ENCODE measurements at places on chromosomes 3 and 15.

DNA sequence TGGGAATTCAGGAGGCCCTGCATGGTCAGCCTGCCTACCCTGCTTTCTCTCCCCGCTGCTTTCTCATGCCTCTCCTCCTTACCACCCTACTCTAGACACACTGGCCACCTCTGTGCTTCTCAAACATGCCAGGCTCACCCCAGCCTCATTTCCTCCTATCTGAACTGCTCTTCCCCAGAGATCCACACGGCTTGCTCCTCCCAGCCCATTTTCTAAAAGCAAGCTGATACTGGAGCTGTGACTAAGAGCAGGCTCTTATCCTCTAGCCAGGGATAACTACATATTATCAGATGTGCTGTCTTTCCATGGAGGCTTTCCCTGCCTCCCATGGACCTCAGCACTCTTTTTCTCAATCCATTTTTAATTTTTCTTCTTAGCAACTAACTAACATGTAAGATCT lies 85.9 kb downstream of the BOC start:
- DNase-seq: no peak

- no peak for DNase-seq
Measured at GRCh38 chr3:159627229-159627628, 361.4 kb upstream of the IL12A start.

DNA sequence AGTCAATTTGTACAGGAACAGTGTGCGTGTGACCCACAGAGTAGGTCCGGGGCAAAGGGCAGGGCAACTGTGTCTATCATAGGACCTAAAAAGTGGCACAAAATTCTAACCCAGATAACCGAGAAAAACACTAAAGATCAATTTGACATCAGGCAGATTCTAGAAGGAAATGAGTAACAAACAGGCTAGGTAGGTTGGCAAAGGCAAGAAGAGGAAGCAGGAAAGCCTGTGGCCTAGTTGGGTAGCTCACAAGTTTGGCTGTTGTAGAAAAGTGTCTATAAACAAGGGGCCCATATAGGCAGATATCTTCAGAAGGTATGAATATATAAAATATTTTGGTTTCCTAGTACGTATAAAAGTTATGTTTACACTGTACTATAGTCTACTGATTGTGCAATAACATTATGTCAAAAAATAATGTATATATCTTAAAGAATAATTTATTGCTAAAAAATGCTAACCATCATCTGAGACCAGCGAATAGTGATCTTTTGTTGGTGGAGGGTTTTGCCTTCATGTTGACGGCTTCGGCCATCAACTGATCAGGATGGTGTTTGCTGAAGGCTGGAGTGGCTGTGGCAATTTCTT lies 13.3 kb upstream of the OR5K1 start:
- no peak for DNase-seq

DNA sequence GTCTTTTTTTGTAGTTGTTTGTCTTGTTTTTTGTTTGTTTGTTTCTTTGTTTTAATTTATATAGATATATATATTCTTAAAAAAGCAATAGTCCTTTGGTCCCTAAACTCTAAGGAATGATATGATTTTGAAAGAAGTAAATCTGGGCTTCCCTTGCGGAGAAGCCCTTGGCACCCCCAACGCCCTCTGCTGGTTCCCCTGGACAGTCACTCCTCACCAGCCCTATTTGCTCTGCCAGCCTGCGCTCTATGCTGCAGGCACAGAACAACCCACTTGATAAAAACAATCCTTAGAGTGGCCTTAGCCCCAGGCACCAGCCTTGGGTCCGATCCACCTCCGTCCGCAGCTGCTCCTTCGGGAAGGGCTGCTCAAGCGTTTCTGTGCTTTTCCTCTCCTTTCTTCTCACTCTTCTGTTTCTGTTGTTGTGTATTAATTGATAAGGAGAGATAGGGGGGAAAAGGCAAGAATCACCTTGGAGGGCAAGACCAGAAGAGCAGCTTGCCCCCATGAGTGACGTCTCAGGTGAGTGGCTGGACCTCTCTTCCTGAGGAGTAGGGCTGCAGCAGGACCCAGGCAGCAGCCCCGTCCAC lies 13.7 kb upstream of the PARP6 start:
- peak; percentile 43 for DNase-seq

DNA sequence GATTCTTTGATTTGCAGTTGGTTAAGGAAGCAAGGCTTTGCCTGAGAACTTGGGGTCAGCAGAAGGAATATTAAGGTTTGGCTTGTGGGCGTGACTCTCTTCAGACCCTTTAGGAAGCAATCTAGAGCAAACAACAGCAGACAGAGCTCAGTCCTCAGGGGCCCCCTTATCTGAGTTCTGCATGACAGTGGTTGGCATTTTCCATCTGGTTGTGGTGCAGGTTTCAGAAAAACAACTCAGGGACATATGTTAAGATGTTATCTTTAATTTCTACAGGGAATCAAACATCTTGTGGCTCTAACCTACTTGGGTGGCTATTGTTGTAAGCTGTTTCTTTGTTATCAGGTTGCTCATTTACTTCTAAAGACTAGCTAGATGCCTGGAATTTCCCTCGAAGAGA lies 141.4 kb downstream of the VPS8 start:
- DNase-seq: no peak

DNA sequence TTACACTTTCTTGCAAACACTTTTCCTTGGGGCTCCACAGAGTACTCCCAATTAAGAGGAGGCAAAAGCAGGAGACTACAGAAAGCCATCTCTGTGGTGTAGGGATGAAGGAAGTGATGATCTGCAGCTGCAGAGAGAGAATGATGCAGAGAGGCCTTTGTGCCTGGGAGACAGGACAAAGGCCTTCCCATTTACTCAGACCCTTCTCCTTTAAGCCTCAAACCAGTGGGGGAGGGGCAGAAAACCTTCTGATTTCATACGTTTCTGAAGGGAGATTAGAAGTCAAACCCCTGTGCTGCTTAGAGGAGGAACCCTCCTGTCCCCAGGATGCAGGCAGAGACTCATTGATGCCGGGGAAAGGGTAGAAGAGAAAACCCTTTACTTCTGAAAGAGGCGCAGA lies 130.8 kb downstream of the NEO1 start:
- no peak for DNase-seq

DNA sequence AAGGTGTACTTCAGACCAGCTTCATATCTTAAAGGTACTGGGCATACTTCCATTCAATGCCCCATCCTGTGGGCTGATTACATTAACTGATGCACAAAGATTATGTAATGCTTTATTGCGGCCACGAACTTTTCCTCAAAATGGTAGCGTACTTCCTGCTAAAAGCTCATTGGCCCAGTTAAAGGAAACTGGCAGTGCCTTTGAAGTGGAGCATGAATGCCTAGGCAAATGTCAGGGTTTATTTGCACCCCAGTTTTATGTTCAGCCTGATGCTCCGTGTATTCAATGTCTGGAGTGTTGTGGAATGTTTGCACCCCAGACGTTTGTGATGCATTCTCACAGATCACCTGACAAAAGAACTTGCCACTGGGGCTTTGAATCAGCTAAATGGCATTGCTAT lies 3.4 kb downstream of the SKIL start:
- DNase-seq: no peak

DNA sequence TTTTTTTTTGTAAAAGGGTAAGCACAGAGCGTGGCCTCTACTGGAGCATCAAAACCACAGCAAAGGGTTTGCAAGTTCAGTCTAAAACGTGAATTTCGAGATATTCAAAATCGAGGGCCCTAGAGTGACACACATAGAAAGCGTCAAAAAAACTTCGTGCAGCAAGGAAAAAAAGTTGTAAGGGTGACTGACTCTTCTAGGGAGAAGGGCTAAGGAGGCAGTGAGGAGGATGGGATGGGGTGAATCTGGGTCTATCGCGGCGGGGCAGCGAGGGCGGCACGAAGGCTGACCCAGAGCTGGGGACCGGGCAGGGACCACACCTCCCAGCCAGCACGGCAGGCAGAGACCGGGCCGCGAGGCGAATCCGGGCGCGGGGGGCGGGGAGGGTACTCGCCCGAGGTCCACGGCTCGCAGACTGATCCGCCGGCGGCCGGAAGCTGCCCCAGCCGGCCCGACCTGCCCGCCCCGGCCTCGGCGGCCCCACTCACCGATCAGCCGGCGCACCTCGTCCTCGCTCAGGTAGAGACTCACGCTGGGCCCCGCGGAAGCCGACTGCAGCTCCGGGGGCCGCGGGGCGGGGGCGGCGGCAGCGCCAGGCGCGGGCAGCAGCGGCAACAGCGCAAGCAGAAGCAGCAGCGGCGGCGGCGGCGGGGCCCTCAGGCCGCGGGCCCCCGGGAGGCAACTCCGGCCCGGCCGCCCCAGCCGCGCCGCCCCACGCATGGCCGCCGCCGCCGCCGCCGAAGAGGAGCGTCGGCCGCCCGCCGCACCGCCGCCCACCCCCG lies 533 bp downstream of the RYK start:
- DNase-seq: peak; percentile 47

DNA sequence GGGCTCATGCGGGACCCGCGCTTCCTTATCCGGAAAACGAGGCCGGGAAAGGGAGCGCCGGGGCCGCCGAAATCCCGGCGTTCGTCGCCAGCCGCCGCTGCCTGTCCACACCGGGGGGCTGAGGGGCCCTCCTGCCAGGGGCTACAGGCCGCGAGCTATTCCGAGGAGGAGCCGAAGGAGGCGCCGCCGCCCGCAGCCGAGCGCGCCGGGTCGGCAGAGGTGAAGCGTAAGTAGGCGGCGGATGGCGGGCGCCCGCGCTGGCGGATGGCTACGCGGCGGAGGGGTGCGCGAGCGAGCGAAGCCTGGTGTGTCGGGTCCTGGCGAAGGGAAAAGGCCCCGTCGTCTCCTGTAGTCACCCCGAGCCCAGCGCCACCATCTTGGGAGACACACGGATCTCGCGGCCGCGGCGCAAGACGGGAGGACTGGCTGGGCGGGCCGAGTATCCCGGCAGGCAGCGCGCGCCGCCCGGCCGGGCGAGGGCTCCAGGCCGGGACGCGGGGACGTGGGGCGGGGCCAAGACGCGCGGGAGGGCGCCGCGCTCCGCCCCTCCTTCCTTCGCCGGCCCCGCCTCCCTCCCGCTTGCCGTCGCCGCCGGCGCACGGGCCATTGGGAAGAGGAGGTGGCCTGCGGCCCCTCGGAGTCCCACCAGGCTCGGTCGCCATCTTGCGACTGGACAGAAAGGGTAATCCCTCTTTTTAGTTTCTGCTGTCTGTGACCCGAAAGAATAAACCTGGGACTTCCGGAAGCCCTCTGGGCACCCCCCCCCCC lies at the start of gene UBE3A:
Gene UBE3A (minus strand): TSS at position 424 of the 768 bp plus-strand sequence. CDS start 29,917 bp downstream, outside the sequence.
- DNase-seq: peak; percentile 89

DNA sequence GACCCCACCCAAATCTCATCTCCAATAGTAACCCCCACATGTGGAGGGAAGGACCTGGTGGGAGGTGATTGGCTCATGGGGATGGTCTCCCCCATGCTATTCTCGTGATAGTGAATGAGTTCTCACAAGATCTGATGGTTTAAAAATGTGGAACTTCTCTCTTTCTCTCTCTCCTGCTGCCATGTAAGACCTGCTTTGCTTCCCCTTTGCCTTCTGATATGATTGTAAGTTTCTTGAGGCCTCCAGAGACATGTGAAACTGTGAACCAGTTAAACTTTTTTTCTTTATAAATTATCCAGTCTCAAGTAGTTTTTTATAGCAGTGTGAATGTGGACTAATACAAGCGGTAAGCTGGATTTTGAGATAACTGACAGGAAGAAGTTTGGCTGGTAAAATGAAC lies 60.3 kb upstream of the MBNL1 start:
- DNase-seq: no peak

GRCh38 chr15:62850791-62851291 lies 191.7 kb upstream of the TPM1 start:
- peak; percentile 33 for DNase-seq

DNA sequence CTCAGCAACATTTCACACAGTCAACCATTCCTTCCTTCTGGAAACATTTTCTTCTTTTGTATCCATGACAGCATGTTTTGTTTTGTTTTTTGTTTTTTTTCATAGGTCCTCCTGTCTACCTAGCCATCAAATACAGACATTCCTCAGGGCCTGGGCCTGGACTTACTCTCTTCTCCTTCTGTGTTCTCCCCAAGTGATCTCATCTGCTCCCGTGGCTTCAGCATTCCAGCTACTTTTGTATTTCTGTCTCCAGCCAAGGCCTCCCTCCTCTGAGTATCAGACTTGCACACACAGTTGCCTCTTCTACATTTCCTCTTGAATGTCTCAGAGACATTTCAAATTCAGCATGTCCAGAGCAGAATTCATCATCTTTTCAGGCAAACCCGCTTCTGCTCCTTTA lies 82.4 kb downstream of the HCN4 start:
- no peak for DNase-seq

- DNase-seq: peak; percentile 58
Measured at GRCh38 chr3:173371848-173372487, 25.6 kb upstream of the NLGN1 start.

GRCh38 chr3:86104154-86104553 lies 886.8 kb downstream of the VGLL3 start:
- DNase-seq: no peak

- peak; percentile 2 for DNase-seq
Measured at GRCh38 chr3:89617706-89618105, 510.3 kb downstream of the EPHA3 start.

- DNase-seq: no peak
Measured at GRCh38 chr3:101861212-101861788, 12.0 kb downstream of the NFKBIZ start.

DNA sequence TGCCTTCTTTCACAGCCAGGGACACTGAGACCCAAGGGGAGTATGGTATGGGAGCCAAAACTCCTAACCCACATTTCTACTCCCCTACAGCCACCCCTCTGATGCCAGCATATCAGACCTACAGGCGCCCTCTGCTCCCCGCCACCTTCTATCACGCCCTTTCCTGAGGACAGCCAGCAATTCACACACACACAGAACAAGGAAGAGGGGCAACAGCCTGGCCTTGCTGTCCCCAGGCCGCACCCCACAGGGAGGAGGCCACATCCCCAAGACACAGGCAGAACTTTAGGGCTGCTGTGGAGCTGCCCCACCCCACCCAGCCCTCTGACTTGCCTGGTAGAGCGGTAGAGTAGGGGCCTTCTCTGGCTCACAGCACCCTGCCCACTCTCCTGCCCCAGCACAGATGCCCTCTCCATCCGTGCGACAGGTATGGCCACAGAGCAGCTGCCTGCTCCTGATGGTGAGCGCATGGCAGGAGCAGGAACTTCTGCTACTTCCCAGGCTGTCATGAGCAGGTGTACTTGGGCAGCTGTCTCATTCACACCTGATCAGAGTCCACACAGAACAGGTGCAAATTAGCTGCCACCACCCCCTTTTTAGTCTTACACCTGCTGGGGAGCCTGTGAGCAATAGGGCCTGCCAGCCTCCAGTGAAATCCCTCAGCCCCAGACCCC lies 33.4 kb downstream of the CCDC33 start:
- no peak for DNase-seq

DNA sequence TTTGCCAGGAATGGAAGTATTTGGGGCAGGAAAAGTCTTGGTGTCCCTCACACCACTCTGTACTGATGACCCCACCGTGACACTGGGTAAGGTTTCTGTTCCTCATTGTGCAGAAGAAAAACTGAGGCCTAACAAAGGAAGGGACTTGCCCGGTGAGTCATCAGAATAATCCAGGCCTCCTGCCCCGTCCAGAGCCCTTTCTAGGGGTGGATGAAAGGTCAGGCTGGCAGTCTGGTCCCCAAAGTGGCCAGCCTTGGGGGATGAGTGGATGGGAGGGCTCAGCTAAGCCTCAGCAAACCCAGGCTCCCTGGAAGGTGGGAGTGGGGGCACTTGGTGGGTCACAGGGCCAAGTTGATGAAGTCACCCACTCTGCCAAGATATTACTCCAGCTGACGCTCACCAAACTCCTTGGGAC lies 2.3 kb upstream of the DNAH1 start:
- DNase-seq: peak; percentile 45

- DNase-seq: no peak
Measured at GRCh38 chr3:117133066-117133465, 423.5 kb downstream of the TUSC7 start.

GRCh38 chr3:161423911-161424522 lies 52.7 kb upstream of the SPTSSB start:
- DNase-seq: peak; percentile 64

Measured in MCF 10A (cell line).